Stimulated activated naive CD8-positive, alpha-beta T cell treated with anti-CD3 and anti-CD28 coated beads, Interleukin-15, Interleukin-2, amounts not matched to agents 100 U/mL and 50 U/mL, for 24 hours (primary cell): ENCODE measurements at places on chromosomes 11 and 22.

- DNase-seq = no peak
Observed at GRCh38 chr11:74971424-74971823, 17.3 kb upstream of the NEU3 start.

DNA sequence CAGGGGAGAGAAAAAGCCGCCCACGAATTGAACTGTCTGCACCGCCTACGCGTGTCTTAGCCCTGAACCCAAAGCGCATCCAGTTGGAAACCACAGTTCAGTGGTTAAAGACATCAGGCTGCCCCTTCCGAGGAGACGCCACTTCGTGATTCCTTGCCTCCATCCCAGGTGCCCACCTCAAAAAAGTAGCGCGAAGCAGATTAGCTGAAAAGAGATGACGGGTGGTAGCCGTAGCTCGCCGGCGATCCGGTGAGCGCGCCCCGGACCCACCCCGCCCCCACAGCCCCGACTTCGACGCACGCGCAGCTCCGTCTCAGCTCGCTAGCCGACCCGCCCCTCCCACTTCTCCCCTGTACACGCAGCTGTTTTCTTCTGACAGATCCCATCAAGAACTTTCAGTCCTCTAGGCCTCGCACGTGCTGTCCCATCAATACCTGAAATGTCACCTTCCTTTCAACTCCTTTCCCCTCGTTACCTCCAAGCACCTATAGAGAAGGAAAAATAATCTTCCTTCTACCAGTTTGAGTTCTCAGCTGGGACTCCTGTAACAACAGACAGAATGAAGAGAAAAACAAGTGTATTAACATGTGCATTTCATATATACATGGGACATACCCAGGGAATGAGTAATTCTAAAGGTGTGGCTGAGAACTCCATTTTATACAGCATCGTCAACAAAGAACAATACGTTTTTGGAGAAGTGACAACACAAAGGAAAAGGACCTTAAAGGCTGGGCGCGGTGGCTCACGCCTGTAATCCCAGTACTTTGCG lies 49.5 kb downstream of the OR4D9 start:
- peak; percentile 87 for DNase-seq

DNA sequence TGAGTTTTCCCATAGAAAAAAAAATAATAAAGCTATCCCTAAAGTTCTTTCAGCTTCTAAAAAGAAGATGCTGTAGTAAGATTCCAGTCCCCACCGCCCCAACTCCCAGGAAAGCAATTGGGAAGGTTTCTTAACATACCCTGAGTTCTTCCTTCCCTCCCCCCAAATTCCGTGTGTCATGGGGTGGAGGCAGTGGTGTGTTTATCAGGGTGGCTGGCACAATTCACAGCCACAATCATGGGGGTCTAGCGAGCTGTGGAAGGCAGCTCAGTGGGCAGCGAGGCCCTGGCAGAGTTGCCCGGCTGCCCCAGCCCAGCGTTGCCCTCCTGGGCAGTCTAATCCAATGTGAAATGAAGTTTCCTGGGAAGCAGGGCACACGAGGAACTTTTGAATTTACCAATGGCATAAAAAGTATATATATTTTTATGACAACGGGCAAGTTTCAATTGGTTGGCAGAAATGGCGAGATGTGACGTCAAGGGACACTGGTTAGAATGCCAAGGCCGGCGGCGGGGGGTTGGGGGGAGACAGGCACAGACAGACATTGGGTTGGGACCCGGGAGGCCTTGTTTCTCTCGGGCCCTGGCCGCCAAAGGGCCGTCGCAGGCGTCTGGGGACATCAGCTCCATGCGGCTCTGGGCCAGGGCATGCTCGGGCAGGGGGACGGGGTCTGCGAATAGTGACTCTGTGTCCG lies 80.7 kb upstream of the PPARA start:
- peak; percentile 68 for DNase-seq

DNA sequence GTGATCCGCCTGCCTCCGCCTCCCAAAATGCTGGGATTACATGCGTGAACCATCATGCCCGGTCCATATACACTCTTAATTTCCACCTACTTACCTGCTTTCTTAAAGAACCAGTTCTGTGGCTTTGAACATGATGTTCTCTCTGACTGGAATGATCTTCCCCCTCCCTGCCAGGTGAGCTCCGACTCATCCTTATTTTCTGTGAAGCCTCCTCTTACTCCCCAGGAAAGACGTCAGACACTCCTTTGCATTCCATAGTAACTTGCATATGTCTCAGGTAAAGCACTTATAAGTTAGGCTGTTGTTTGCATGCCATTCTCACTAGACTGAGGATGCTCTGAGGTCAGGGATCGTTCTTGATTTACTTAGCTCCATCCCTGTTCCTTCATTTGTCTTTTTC lies 91.8 kb upstream of the RAB1B start:
- no peak for DNase-seq

DNA sequence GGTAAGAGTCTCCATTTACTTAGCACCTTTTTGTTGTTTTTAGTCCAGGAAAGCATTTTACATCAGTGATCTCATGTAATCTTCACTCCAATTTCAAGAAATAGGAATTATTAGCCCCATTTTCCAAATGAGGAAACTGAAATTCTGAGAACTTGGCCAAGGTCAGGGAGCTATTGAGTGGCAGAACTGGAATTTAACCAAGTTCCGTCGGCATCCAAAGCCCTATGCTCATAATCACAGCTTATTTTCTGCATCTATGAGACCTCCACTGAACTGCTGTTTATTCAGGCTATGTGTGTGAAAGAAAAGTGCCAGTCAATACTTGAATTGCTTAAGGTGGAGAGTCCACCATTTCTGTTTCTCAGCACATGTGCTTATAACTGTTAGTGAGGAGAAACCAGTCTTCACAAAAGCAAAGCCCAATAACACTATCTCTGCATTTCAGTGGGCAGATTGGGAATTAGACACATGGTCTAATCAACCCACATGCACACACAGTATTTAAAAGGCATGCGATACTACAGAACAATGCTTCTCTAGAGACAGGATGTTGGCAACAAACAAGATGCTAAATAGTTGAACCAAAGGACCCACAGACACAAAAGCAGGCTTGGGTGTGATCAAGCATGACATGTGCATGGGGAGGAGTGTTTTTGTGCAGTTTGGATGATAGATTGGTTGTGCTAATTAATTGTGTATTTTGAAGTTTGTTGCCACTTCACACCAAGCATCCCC lies 780.6 kb downstream of the OPCML start:
- DNase-seq = no peak

- no peak for DNase-seq
Observed at GRCh38 chr22:43272869-43273318, 70.3 kb downstream of the SCUBE1 start.

- DNase-seq = no peak
Observed at GRCh38 chr11:111021131-111021530, 224.4 kb upstream of the POU2AF2 start.

GRCh38 chr11:110026858-110027626 lies 66.2 kb upstream of the ZC3H12C start:
- no peak for DNase-seq

DNA sequence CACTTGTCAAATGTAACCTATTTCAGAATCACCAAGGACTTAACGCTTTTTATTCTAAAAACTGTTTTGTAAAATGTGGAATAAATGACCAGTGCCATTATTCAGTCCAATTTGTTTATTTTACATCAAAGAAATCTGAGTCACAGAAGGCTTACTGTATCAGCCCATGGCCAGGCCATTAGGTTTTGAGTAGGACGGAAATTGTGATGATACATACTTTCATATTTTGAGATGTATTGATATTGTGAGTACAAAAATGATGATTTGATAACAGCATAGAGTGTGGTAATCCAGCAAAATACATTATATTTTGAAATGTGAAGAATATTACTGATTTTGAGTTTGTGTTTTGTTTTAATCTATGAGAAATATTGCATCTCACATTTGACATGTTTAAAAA lies 81.1 kb downstream of the PIWIL3 start:
- DNase-seq = no peak

DNA sequence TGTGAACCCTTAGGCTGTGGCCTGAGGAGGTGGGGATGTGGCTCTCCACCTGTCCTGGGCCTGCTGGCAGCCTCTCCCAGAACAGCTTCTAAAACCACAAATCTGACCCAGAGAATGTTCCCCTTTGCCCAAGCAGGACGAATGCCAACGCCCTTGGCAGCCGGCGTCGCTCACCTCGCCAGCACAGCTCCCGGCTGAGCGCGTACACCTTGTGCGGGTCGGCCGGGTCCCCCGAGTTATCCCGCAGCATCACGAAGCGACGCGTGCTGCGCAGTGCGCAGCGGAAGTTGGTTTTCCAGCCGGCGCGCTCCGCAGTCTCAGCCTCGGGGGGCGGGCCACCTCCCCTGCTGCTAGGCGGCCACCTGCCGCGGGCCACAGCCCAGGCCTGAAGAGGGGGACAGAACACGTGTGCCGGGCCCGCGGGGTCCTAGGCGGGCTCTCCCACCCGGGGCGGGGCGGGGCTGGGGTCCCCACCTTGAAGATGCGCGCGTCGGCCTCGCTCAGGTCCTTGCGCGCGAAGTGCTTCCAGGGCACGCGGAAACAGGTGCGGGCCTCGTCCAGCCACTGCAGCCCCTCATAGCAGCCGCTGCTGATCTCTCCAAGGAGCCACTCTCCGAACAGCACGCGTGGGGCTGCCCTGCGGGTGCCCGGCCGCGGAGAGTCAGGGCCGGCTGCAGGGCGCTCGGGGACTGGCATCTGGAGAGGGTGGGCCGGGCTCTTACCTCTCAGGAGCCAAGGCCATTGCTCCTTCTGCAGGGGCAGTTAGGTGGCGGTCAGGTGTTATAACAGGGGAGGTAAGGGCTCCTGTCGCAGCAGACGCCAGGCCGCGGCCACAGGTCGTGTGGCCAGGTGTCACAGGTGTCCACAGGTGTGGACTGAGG lies 887 bp downstream of the IRF7 start:
- DNase-seq = no peak

DNA sequence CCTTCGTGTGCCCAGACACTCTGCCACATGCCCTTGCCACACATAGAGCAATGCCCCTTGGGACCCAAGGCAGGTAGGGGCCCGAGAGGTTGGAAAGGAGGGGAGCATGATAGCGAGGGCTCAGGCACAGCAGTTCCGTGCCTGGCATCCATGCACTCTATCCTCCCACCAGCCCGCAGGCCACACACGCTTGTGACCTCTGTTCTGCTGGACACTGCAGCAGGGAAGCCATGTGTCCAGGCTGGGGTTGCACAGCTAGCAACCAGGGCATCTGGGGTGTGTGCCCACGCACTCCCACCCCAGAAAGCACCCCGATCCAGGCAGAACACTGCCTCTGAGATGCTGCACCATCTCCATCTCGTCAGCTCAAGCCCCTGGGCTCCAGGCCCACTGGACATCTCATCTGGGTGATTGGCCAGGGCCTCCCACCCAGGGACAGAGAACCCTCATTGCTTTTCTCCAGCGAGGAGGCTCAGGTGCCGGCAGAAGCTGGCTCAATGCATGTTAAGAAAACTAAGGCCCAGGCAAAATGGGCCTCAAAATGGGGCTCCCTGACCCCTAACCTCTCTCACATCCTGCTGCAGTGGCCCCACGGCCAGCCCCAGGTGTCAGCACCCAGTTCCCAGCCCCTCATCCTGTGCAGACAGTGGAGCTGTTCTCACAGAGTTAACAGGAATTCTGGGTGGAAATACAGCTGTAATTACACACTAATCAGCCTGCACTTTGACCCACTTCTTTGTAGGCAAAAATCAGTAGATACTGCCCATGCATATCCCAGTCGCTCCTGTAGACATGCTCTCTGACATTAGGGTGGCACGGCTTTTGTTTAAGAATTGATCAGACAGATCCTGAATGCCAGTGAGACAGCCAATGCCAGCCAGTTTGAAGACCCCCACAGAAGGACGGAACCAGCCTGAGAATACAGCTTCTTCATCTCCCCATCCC lies 173.9 kb upstream of the B3GAT1 start:
- DNase-seq = no peak

DNA sequence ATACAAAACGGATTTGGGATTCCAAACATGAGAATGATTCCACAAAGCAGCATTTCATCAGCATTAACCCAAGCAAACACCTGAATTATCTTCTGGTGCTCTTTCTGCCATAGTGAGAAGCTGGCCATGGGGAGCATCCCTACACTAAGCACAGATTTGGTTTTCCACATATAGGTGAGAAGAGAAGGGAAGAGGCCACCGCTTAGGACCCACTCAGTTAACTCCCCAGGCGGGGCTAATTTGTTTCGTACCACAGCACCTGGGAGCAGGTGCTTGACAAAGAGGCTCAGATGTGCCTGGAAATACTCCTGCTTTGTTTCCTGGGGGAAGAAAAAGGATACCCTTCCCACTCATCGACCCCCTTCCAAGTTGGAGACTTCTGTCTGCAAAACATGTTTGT lies 64.2 kb downstream of the RAB30 start:
- DNase-seq = no peak

DNA sequence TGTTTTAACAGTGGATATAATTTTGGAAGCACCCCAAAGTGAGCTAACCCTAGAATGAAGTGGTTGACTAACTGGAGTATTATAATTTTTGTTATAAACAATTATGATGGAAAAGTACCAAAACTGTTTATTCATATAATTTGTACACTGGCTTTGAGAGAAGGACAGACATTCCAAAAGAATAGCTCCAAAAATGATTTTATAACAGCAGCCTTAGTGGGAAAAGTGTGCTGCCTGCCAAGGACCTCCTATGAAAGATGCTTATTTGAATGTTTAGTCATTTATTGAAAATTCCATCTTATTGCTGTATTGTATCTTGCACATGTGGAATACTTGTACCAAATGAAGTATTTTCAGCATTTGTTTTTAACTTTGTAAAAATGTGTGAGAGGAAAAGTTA lies 169.8 kb downstream of the GUCY1A2 start:
- DNase-seq = no peak

- no peak for DNase-seq
Observed at GRCh38 chr22:38835888-38836301, 7.9 kb downstream of the NPTXR start.

- no peak for DNase-seq
Observed at GRCh38 chr11:15288863-15289262, 174.1 kb downstream of the INSC start.

DNA sequence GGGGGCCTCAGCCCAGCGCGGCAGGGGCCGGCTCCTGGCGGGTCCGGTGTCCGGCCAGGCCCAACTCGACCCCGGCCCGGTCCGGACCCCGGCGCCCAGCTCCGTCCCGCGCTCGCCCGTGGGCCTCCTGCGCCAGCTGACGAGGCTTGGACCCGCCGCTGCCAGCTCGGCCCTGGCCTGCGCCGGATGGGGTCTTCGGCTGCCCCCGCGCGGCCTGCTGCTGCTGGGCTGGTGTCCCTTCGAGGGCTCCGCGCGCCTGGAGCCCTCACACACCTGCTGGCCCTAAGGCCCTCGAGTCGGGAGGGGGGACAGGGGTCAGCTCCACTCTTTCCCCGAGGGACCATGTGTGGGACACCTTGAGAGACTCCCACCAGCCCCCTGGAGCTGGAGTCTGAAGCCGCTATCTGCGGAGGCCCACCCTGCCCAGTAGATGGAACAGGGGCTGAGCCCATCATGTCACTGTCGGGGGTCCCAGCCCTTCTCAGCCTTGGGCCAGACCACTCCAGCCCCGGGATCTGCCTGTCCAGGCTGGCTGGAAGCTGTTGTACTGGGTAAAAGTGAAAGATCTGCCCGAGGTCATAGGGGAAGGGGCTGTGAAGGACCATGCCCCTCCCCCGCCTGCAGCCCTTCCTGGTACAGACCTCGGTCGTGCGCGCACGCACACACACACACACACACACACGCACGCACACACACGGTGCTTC lies 768 bp upstream of the CDKN1C start:
- no peak for DNase-seq

GRCh38 chr11:74398244-74399159 lies at the start of gene PGM2L1:
Gene PGM2L1 (minus strand): TSS chr11:74398433. CDS start chr11:74398161, 272 bp downstream.
- DNase-seq = peak; percentile 93

GRCh38 chr11:95605271-95605940 lies 184.2 kb downstream of the FAM76B start:
- DNase-seq = no peak

GRCh38 chr22:49228431-49229037 lies 599.1 kb downstream of the BRD1 start:
- no peak for DNase-seq
